ENCODE measurements at places on chromosomes 7 and 10.

GRCh38 chr7:2409745-2410414 is 6.5 kb downstream of the CHST12 start:
- no peak for DNase-seq

GRCh38 chr10:53111529-53111928 is 338.9 kb upstream of the MBL2 start:
- no peak for DNase-seq

DNA sequence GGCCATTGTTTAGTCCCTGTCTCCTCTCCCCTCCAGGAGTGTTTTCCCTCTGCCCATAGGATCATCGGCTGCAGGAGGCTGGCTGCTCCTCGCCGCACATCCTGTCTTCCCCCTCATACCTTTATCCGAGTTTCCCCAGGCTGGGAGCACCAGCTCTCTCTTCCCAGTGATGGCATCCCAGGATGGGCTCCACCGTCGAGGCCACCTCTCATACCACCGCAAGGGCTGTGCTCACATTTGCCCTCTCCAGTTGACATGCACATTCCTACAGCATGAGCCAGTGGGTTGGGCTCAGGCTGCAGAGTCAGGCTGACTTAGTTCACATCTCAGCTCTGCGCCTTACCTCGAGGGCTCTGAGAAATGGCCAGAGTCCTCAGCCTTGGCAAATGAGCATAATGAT is 12.1 kb downstream of the HKDC1 start:
- DNase-seq = no peak

DNA sequence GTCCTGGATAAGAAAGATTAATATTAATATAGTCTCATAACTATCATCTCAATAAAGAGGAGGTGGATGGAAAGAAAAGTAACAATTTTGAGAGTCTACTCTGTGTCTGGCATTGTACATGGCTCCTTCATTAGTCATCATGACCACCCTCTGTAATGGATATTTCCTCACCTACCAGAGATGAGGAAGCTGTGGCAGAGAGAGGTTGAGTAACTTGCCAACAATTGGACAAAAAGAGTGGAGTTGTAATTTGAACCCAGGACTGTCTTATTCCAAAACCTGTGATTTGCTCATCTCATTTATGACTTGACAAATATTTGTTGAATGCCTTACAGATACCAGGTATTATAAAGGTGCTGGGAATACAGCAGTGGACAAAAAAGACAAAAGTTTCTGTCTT is 2.1 kb upstream of the IDE start:
- DNase-seq = no peak

- DNase-seq = no peak
Observed at GRCh38 chr7:22730921-22731654, 4.1 kb downstream of the IL6 start.

GRCh38 chr7:100691676-100692577 is 2.1 kb downstream of the GIGYF1 start:
- DNase-seq = peak; percentile 57

DNA sequence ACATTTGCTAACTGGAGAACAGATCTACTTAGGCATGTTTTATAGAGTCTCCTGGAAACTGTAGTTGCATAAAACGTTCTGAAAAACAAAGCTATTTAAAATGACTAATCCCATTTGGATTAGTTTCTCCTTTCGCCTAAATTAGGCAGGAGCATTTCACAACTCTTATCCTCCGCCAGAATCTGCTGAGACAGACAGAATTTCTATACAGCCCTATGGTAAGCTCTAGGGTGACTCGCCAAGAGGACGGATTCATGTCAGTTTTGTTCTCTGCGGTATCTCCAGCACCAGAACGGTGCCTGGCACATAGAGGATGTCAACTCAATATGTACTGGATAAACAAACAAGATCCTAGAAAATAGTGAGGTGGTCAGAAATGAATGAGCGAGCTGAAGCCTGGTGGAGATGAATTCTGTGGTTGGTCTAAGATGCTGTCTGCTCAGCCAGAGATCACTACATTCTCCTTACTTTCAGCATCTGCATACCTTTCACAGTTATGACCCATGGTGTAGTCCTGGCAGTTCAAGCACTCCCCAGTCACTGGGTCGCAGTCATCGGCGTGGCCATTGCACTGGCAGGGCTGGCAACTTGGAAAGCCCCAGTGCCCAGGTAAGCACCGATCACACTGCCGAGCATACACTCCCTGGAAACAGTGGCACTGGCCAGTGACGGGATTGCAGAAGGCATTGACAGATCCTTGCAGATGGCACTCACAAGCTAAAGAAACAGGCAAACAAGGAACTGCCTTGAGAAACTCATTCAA is 44.0 kb downstream of the LAMB1 start:
- DNase-seq = no peak

- DNase-seq = no peak
Observed at GRCh38 chr7:46658281-46658680, 737.2 kb upstream of the IGFBP3 start.

- no peak for DNase-seq
Observed at GRCh38 chr7:145582742-145583303, 533.8 kb upstream of the CNTNAP2 start.

Measured in stimulated activated CD8-positive, alpha-beta memory T cell treated with anti-CD3 and anti-CD28 coated beads, Interleukin-2, amount 100 ng/mL, for 1 hour (primary cell).